ENCODE measurements at places on chromosomes 2 and 18. TPM values are rescaled to one million over a fixed set of nuclear protein-coding genes. Genes with fewer than 3 reads are reported as not detected.

CAPG gene
- total RNA-seq = 50.3 TPM

CCDC121 gene
- total RNA-seq = 0.42 TPM

ECEL1 gene
- not detected for total RNA-seq

LDLRAD4 gene
- total RNA-seq = 29.2 TPM

KHK gene
- 3.8 TPM for total RNA-seq

ASB18 gene
- total RNA-seq = not detected

MAPRE3 gene
- total RNA-seq = 5.0 TPM

COL4A3 gene
- 1.0 TPM for total RNA-seq

SERPINB13 gene
- total RNA-seq = not detected

RAB12 gene
- total RNA-seq = 21.3 TPM

SERPINB2 gene
- total RNA-seq = not detected

SNORC gene
- 0.47 TPM for total RNA-seq

MDH1B gene
- total RNA-seq = not detected

MC4R gene
- total RNA-seq = not detected

PLEKHH2 gene
- 0.28 TPM for total RNA-seq

MGAT4A gene
- 96.4 TPM for total RNA-seq

TMEM37 gene
- total RNA-seq = not detected

SP9 gene
- total RNA-seq = not detected

NAT8 gene
- not detected for total RNA-seq

C2orf80 gene
- not detected for total RNA-seq

CCDC85A gene
- not detected for total RNA-seq

BARD1 gene
- total RNA-seq = 11.5 TPM
